ENCODE measurements at places on chromosomes 5 and 9.

GRCh38 chr5:98593418-98593817 lies 180.0 kb upstream of the RGMB start:
- no peak for DNase-seq

GRCh38 chr5:83066548-83067110 lies 10.6 kb downstream of the TMEM167A start:
- DNase-seq = no peak

- no peak for DNase-seq
Observed at GRCh38 chr5:158820891-158821290, 278.8 kb downstream of the EBF1 start.

DNA sequence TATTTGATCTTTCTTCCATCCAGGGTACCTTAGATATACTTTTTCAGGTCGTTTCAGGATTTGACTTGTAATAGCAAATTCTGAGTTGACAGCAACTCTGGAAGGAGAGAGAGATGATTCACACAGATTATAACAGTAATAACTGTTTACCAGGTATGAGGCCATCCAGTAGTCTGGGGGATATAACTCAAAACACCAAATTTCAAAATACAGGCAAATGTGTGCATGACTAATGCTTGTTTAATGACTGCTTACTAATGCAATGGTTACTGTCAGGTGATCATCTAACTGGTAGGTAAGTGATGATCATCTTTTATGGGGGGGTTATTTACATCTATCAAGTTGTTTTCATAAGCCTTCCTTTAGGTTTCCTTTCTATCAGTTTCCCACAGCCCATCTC lies 412.3 kb downstream of the MAT2B start:
- no peak for DNase-seq

- no peak for DNase-seq
Observed at GRCh38 chr9:95710446-95710845, 165.0 kb upstream of the ERCC6L2 start.

GRCh38 chr5:93070938-93071337 lies 510.1 kb downstream of the NR2F1-AS1 start:
- DNase-seq = no peak

- no peak for DNase-seq
Observed at GRCh38 chr9:109095321-109095720, 24.4 kb downstream of the TMEM245 start.

DNA sequence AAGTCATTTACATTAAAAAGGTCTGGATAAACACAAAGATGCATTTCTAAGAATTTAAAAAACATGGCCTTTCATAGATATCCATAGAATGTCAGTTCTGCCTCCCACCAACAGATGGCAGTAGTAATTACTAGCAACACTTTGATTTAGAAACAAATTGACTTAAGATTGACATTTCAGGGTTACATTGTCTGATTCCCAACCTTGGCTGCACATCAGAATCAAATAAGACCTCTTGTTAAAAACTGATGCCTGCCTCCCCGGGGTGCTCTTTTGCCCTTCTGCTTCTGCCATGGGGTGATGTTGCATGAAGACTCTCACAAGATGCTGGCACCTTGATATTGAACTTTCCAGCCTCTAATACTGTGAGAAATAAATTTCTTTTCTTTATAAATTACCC lies 146.2 kb upstream of the GPR151 start:
- DNase-seq = peak; percentile 38

Data from T-helper 2 cell (primary cell).